Activated CD4-positive, alpha-beta T cell treated with anti-CD3 and anti-CD28 coated beads for 24 hours (primary cell): ENCODE measurements at places on chromosomes 3 and 15.

DNA sequence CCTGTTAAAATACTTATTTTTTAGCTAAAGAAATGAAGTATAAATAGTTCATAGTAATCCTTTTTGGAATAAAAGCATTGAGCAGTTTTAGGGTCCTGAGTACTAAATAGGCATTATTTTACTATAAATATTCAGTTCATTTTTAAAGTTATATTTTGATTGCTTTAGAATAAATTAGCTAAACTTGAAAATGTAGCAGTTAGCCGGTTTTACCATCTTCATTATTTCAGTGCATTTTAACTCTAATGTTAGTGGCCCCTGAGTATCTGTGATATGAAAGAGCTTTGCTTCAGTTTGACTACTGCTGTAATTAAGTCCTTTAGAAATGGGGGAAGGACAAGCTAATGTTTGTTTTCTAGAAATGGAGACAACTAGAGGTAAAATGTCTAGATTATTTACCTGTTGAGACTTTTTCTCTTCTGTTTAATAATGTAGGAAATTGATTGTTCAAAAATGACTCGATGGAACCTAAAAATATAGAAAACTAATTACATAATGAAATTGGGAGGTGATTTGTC lies 3.6 kb downstream of the SMC4 start:
- DNase-seq, result no peak

DNA sequence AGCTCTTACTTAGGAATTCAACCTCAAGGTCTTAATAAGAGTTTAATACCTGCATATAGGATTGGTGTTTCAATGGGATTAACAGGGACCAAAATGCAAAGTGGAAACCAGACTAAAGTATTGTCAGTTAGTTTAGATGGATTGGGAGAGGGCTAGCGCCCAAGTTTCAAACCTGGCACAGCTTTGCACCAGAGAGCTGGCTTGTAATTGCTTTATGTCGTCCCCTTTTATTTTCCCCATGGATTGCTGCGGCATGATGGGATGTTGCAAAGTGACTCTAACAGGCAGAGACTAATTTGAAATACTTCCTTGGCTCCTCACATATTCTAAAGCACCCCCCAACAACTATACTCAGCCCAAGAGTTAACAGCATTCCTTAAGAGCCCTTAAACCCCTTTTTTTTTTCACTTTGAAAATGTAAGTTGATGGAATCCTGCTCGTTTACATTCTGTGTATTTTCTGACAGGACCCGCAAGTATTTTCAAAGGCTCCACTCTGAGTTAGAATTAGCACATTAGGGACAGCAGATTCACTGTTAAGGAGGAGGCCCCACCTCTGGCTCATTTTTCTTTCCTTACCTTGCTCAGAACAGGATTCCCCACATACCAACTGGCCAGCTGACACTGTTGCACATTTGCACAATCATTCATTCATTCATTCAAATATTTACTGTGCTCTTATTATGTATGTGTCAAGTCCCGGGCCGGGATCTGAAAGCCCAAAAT lies 214.2 kb downstream of the ERC2 start:
- no peak for DNase-seq

GRCh38 chr15:100723315-100723801 lies 121.0 kb downstream of the ASB7 start:
- no peak for DNase-seq

GRCh38 chr3:33277193-33277882 lies at the start of gene FBXL2:
Gene FBXL2 (plus strand): TSS chr3:33277442. CDS start chr3:33277513, 71 bp downstream.
- peak; percentile 28 for DNase-seq

DNA sequence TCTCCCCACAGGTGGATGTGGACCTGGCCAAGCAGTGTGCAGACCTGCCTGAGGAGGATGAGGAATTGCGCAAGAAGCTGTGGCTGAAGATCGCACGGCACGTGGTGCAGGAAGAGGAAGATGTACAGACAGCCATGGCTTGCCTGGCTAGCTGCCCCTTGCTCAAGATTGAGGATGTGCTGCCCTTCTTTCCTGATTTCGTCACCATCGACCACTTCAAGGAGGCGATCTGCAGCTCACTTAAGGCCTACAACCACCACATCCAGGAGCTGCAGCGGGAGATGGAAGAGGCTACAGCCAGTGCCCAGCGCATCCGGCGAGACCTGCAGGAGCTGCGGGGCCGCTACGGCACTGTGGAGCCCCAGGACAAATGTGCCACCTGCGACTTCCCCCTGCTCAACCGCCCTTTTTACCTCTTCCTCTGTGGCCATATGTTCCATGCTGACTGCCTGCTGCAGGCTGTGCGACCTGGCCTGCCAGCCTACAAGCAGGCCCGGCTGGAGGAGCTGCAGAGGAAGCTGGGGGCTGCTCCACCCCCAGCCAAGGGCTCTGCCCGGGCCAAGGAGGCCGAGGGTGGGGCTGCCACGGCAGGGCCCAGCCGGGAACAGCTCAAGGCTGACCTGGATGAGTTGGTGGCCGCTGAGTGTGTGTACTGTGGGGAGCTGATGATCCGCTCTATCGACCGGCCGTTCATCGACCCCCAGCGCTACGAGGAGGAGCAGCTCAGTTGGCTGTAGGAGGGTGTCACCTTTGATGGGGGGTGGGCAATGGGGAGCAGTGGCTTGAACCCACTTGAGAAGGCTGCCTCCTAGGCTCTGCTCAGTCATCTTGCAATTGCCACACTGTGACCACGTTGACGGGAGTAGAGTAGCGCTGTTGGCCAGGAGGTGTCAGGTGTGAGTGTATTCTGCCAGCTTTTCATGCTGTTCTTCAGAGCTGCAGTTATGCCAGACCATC lies 8.6 kb downstream of the VPS18 start:
- DNase-seq, result no peak

- no peak for DNase-seq
These were observed 210.8 kb downstream of the CHST2 start for GRCh38 chr3:143330296-143330868.

DNA sequence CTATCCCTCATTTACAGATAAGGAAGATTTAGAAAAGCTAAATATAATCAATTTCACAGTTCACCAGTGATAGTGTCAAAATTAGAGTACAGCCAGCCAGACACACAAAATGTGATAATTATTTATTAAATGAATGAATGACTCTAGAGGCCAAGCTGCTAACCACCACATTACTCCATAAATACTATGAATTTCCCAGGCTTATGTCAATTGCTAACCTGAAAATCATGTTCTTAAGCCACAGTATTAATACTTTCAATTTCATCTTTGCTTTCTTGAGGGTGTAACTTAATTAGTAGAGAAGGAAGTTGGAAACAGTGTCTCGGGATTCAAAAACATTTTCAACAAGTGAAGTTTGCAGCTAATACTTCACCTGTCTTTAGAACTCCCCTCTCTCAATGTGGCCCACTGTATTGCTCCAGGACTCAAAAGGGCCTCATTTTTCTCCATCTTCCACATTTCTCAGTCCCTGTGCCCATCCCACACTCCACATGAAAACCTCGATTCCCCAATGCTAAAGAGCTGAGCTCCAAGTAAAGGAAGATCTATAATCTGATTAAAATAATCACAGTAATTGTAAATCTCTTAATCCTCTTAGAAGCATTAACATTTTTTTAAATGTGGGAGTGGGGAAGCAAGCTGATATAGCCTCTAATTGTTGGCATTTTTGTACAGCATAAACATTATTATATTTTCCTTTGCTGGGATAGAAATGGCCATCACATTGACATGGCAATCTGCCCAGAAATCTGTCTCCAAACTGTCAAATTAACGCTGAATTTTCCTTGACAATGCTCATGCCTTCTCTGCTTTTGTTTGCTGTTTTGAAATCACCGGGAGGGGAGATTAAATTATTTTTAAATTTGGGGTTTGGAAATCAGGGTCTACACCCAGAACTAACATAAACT lies 765.1 kb downstream of the ROBO1 start:
- DNase-seq, result no peak

DNA sequence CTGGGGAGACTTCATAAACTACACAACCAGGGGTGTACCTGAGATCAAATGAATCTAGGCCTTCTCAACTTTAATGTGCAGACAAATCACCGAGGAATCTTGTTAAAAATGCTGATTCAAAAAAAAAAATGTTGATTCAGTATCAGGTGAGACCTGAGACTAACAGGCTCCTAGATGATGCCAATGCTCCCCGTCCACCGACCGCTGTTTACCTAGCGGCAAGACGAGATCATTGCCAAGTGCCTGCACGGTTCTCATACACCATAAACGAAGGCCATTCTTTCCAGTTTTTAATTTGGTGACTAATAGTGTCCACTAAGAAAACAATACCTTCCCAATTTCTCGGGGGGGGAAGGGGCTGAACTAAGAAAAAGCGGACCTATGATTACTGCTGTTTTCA lies 2.5 kb upstream of the FSIP1 start:
- DNase-seq, result no peak

- DNase-seq, result no peak
These were observed 14.8 kb downstream of the PBRM1 start for GRCh38 chr3:52670621-52671521.

GRCh38 chr3:158158969-158159368 lies 49.1 kb downstream of the RSRC1 start:
- DNase-seq, result no peak

DNA sequence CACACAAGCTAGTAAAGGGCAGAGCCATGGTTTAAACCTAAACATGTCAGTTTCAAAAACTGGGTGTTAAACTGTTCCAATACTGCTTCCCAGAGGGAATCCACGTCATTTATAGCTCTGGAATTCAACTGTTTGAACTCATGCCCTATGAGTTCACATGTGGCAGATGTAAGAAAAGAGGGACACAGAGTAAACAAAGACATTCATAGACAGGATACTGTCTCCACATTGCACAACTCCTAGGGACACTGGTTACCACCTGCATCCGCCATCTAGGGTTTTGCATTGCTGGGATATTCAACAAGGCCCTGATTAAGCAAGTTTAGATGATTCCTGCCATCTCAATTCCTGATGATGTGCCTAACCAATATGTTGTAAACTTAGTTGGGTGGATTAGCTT lies 134.1 kb upstream of the COL8A1 start:
- no peak for DNase-seq

DNA sequence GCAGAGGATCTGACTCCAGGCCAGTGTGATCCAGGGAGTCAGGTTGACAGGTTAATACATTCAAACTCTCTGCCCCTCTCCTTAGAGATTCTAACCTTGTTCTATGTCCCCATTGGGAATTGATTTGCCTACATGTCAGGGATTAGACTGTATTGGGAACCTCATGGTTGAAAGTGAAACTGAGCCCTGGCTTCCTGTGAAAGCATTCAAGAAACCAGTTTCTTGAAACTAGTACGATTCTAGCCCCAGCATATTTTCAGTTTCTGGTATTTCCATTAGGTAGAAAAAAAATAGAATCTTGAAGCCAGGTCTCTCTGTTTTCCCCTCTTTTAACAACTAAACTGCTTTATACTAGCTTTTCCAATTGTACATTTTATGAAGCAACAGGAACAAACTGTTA lies 140.4 kb upstream of the ABI3BP start:
- no peak for DNase-seq

GRCh38 chr3:105629718-105630117 lies 239.1 kb downstream of the CBLB start:
- DNase-seq, result no peak

GRCh38 chr3:129686941-129687340 lies 80.5 kb upstream of the PLXND1 start:
- no peak for DNase-seq

DNA sequence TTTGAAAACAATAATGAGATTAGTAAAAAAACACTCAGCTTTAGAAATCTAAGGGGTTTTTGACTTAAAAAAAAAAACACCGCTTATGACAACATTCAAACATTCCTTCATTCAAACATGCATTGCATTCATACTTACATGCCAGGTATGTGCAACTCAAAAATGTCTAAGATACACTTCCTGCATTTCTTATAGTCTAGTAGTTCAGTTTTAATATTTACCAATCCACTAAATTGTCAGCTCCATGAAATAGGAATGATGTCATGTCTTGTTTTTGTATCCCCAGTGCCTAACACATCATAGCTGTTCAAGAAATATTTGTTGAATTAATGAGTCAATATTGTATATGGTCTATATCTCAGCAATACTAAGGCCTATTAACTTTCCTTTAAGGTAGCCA lies 51.7 kb downstream of the EIF4E3 start:
- no peak for DNase-seq

- no peak for DNase-seq
These were observed 50.6 kb upstream of the NMNAT3 start for GRCh38 chr3:139728414-139728813.

- no peak for DNase-seq
These were observed at the start of gene RGMA for GRCh38 chr15:93088981-93089726. Gene RGMA (minus strand): TSS chr15:93089211. CDS start chr15:93088932, 279 bp downstream.

DNA sequence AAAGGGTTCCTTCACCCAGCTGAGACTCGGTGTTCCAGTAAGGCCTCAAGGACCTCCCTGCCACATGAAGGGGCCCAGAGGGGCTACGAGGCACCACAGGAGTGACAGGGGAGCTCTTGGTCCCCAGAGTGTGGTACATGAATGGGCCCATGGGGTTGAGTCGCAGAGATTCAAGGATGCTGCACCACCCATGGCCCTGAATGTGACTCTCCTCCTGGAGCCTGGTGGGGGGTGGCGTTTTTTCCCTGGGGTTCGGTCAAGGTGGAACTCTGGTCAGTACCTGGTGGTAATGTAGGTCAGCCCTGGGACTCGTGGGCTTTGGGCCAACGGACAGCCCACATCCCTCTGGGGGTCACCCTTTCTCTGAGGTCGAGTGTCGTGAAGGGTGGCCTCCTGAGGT lies 204.0 kb downstream of the UBE3A start:
- no peak for DNase-seq

- no peak for DNase-seq
These were observed 21.1 kb downstream of the MAPK6 start for GRCh38 chr15:52039925-52040781.

DNA sequence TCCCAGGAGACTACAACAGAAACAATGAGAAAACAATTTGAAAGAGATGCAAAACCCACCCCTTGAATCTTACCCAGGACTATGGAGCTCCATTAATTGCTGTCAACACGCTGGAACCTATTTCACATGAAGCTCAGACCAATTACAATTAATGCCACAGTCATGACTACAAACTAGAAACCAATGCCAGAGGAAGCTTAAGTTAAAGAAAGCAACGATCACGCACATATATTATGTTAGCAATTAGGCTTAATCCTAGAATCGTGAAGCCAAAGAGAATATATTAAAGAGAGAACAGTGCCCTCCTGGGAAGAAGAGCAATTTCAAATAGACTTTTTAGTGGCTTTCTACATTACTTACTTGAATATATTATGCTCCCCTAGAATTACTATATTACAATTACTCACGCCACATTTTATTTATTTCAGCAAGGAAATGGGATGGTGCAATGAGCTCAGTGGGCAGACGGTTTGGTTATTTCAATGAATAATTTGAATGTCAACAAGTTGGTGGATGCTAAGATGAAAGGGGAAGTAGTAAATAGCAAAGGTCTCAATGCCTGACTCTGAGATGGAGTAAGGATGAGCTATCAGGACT lies 125.5 kb downstream of the GREM1 start:
- DNase-seq, result no peak

DNA sequence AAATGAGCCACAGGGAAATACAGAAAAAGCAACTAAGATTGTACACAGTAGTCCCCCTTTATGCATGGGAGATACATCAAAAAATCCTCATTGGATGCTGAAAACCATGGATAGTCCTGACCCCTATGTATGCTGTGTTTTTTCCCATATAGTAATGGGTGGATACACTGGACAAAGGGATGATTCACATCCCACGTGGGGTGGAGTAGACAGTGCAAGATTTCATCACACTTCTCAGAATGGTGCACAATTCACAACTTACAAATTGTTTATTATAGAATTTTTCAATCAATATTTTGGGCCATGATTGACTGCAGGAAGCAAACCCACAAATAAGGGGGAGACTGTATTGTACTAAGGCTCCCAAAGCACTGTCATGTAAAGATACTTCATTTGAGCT lies 224.4 kb upstream of the STRIT1 start:
- DNase-seq, result no peak

GRCh38 chr3:128072454-128073184 lies 20.4 kb downstream of the SEC61A1 start:
- DNase-seq, result no peak
